K562 (cell line): ENCODE measurements at places on chromosomes 1 and 21. TPM values are rescaled to one million over a fixed set of nuclear protein-coding genes. Genes with fewer than 3 reads are reported as not detected.

DNA sequence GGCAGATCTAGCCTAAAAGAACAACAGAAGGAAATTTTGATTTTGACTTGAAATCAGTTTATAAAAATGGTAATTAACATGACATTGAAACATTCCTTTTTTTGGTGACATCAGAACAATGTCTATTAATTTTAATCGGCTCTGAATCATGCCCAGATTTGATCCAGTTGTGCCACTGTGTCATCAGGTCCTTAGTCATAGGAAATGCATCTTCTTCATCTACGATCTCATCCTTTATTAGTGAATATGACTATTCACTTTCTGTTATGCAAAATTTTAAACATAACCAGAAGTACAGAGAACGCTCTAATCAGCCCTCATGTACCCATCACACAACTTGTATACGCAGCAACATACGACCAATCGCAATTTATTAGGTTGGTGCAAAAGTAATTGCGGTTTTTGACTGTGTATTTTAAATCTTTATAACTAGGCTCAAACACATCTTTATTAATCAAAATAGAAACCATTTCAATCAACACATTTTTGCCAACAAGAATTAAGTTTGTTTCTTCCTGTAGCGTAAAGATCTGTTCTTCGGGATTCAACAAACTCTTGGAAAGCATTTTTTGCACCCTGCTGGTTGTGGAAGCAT is 40.3 kb upstream of the TLR5 start:
- no peaks in the 10 kb centered on the region; the same call in 1 of the 3 replicates for H3K27me3 ChIP-seq
- no peak overlapping the region for H3K27ac ChIP-seq
- no peaks in the 10 kb centered on the region for H3K36me3 ChIP-seq
- no peak overlapping the region for H3K4me3 ChIP-seq
- no peaks in the 10 kb centered on the region; the same call in 1 of the 2 replicates for H3K4me1 ChIP-seq

DNA sequence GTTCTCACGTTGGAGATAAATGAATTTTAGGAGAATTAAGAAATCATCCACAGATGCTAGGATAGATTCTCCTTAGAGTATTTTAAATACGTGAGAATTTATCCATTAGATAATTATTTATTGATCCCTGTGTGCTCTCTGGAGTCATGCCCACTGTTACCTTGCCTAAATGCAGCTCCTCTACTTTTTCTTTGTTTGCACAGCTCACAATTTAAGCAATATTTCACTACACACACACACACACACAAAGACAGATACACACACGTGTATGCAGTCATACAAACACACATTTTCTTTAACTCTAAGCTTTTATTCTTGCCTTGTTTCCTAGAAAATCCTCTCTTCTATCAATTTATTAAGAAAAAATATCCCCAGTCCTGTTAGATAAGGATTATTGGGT is 51.7 kb downstream of the GPR88 start:
- H3K4me3 ChIP-seq = no peak overlapping the region
- no peaks in the 10 kb centered on the region for H3K4me1 ChIP-seq
- no peak for DNase-seq
- H3K36me3 ChIP-seq = no peaks in the 10 kb centered on the region
- H3K27ac ChIP-seq = no peak overlapping the region

The OR6N1 gene
- not detected in 2 replicates for polyA plus RNA-seq

The THRAP3 gene
- polyA plus RNA-seq = 76.9 and 99.0 TPM in 2 replicates

The SLC25A34 gene
- 0.22 and 0.57 TPM in 2 replicates for polyA plus RNA-seq

The PIK3R3 gene
- 2.7 and 3.1 TPM in 2 replicates for polyA plus RNA-seq

GRCh38 chr1:62274496-62275485 is 44.4 kb downstream of the KANK4 start:
- no peaks in the 10 kb centered on the region for H3K36me3 ChIP-seq
- H3K4me1 ChIP-seq = no peaks in the 10 kb centered on the region
- no peak overlapping the region for H3K4me3 ChIP-seq
- no peak overlapping the region for H3K27ac ChIP-seq
- no peaks in the 10 kb centered on the region for H3K27me3 ChIP-seq

GRCh38 chr1:236734141-236734765 is 48.0 kb downstream of the ACTN2 start:
- H3K27ac ChIP-seq = no peak overlapping the region
- no peaks in the 10 kb centered on the region for H3K4me1 ChIP-seq
- no peak overlapping the region for H3K4me3 ChIP-seq
- H3K27me3 ChIP-seq = peaks cover 21% of the 10 kb centered on the region
- no peak for DNase-seq

GRCh38 chr1:114458237-114458777 is 52.7 kb downstream of the TRIM33 start:
- peaks cover 96% of the 10 kb centered on the region for H3K36me3 ChIP-seq
- H3K4me1 ChIP-seq = peaks cover 26% of the 10 kb centered on the region
- no peaks in the 10 kb centered on the region for H3K27me3 ChIP-seq
- H3K4me3 ChIP-seq = no peak overlapping the region
- H3K27ac ChIP-seq = peak overlapping the region; percentile 60; the same call in 2 of the 3 replicates
- DNase-seq = peak; percentile 60

The KCNA3 gene
- polyA plus RNA-seq = not detected in 2 replicates

DNA sequence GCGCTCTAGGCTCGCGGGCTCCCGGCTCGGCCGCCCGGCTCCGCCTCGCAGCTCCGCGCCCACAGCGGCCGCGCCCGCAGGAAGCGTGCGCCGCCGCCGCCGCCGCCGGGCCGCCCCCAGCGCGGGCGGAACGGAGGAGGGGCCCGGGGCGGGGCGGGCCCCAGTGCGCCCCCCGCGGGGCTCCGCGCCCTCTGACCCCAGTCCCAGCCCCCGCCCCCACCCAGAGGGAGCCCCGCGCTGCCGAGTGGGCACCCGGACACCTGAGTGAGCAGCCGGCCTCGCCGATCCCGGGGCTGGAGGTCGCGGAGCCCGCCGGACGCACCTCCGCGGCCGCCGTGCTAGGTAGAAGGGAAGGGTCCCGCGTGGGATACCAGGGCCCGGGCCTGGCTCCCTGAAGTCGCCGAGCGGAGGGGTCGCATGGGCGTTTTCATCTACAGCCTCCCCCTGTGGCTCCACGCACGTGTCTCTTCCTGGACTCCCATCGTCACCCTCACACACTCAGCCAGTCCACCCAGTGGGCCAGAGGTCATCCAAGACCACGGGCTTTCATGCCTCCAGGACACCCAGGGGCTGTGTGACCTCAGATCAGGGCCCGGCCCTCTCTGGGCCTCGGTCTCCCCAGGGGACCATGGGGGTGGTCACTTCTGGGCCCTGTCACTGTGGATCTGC is at the start of gene SDC3:
TSS of gene SDC3 (minus strand) at position 63 of the 669 bp plus-strand sequence. CDS start 172 bp downstream, outside the sequence.
- peak within 1 kb of the TSS; percentile 47 for H3K4me3 ChIP-seq
- H3K36me3 ChIP-seq = no peaks in the 10 kb centered on the region
- H3K27ac ChIP-seq = peak within 1 kb of the TSS; percentile 52
- H3K27me3 ChIP-seq = no peaks in the 10 kb centered on the region
- H3K4me1 ChIP-seq = peaks cover 24% of the 10 kb centered on the region
- DNase-seq = peak; percentile 66

- H3K4me1 ChIP-seq = peaks cover 26% of the 10 kb centered on the region
- H3K4me3 ChIP-seq = peak overlapping the region; percentile 84
- H3K27ac ChIP-seq = peak overlapping the region; percentile 53
Observed at GRCh38 chr1:20660847-20661206, 342 bp downstream of the DDOST start.

The TNFRSF25 gene
- not detected in 2 replicates for polyA plus RNA-seq

DNA sequence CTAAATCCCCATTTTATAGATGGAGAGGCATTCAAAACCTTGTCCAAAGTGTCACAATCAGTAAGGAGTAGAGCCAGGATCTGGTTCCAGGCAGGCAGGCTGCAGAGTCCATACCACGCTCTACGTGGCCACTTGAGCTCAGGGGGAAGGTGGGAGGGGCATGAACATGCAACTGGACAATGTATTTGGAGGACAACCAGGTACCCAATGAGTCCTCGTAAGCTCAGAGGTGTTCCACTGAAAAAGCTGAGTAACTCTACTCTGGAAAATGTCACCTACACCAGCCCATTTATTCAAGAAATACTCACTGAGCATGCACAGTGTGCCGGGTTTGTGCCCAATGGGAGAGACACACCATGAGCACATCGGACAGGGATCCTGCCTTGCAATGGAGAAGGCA is 11.2 kb upstream of the GUCA2B start:
- no peaks in the 10 kb centered on the region for H3K36me3 ChIP-seq
- no peak overlapping the region for H3K27ac ChIP-seq
- H3K4me1 ChIP-seq = peaks cover 4% of the 10 kb centered on the region; the same call in 1 of the 2 replicates
- H3K27me3 ChIP-seq = peaks cover 26% of the 10 kb centered on the region
- H3K4me3 ChIP-seq = no peak overlapping the region

The NBPF4 gene
- 5.9 and 7.1 TPM in 2 replicates for polyA plus RNA-seq

The CD52 gene
- polyA plus RNA-seq = 152 and 198 TPM in 2 replicates

- no peak overlapping the region for H3K4me3 ChIP-seq
- no peak overlapping the region for H3K27ac ChIP-seq
- H3K4me1 ChIP-seq = no peaks in the 10 kb centered on the region
- H3K36me3 ChIP-seq = no peaks in the 10 kb centered on the region
- H3K27me3 ChIP-seq = peaks cover 21% of the 10 kb centered on the region
Observed at GRCh38 chr1:153494976-153495535, 34.6 kb upstream of the S100A7 start.

GRCh38 chr1:82695443-82695842 is 894.7 kb downstream of the ADGRL2 start:
- no peak for DNase-seq
- H3K27ac ChIP-seq = no peak overlapping the region
- no peaks in the 10 kb centered on the region for H3K27me3 ChIP-seq
- H3K4me3 ChIP-seq = no peak overlapping the region
- no peaks in the 10 kb centered on the region for H3K4me1 ChIP-seq

- H3K36me3 ChIP-seq = no peaks in the 10 kb centered on the region
- H3K27ac ChIP-seq = no peak overlapping the region
- no peak for DNase-seq
- H3K27me3 ChIP-seq = peaks cover 2% of the 10 kb centered on the region; the same call in 1 of the 3 replicates
Observed at GRCh38 chr1:93829061-93829460, 49.9 kb downstream of the DNTTIP2 start.

The SPRR2B gene
- polyA plus RNA-seq = not detected in 2 replicates

DNA sequence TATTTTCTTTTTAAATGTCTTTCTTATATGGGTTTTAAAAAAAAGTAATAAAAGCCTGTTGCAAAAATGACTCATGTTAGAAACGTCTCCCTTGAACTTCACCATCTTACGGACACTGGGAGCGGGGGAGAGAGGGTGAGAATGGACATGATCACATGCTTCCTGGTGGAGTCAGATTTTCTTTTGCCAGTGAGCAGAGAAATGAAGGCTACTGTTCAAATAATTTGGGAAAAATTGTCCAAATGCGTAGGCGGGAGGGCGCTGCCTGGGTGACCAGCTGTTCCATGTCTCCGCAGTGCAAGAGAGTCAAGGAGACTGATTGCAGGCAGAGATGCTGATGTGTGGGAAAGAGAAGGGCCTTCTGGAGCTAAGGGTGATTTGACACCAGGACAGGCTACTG is 23.1 kb downstream of the EIF2D start:
- no peak overlapping the region for H3K27ac ChIP-seq
- no peaks in the 10 kb centered on the region; the same call in 1 of the 2 replicates for H3K4me1 ChIP-seq
- H3K36me3 ChIP-seq = peaks cover 97% of the 10 kb centered on the region
- no peak overlapping the region for H3K4me3 ChIP-seq

GRCh38 chr1:43763497-43763973 is 56.2 kb downstream of the ST3GAL3 start:
- DNase-seq = peak; percentile 58
- no peaks in the 10 kb centered on the region for H3K36me3 ChIP-seq
- no peak overlapping the region for H3K4me3 ChIP-seq
- no peaks in the 10 kb centered on the region for H3K27me3 ChIP-seq

DNA sequence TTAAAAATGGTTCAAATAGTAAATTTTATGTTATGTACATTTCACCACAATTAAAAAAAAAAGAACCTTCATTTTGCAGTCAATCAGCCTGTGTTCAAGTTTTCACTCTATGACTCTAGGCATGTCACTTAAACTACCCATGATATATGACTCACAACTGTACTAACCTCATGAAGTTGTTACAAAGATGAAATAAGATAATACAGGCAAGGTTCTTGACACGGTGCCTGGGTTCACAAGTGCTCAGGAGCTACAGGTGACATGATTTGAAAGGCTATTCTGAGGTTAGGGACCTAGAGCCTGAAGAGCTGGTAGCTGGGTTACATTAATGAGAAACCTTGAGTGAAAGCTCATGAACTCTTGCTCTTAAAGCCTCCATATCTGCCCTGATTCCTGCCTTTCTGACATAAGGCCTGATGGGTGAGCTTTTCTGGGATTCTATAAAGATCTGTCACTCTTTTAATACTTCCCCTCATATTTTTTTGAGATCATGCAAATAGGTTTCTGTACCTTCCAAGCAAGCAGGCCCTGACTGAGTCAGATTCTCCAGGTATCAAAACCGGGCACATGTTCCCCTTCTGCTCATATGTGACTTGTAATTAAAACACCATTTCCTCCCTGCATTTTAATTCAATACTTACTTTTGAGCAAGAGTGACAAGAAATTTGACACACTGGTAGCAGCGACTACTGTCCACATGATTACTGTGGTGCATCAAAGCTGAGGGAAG is 34.0 kb downstream of the PCSK9 start:
- H3K4me1 ChIP-seq = no peaks in the 10 kb centered on the region
- DNase-seq = no peak
- peaks cover 94% of the 10 kb centered on the region for H3K36me3 ChIP-seq
- H3K27me3 ChIP-seq = no peaks in the 10 kb centered on the region
- no peak overlapping the region for H3K4me3 ChIP-seq

GRCh38 chr1:109927911-109928321 is 17.3 kb downstream of the CSF1 start:
- no peak overlapping the region for H3K27ac ChIP-seq
- H3K36me3 ChIP-seq = peaks cover 49% of the 10 kb centered on the region; the same call in 2 of the 3 replicates
- DNase-seq = no peak
- H3K4me3 ChIP-seq = no peak overlapping the region
- H3K27me3 ChIP-seq = no peaks in the 10 kb centered on the region

DNA sequence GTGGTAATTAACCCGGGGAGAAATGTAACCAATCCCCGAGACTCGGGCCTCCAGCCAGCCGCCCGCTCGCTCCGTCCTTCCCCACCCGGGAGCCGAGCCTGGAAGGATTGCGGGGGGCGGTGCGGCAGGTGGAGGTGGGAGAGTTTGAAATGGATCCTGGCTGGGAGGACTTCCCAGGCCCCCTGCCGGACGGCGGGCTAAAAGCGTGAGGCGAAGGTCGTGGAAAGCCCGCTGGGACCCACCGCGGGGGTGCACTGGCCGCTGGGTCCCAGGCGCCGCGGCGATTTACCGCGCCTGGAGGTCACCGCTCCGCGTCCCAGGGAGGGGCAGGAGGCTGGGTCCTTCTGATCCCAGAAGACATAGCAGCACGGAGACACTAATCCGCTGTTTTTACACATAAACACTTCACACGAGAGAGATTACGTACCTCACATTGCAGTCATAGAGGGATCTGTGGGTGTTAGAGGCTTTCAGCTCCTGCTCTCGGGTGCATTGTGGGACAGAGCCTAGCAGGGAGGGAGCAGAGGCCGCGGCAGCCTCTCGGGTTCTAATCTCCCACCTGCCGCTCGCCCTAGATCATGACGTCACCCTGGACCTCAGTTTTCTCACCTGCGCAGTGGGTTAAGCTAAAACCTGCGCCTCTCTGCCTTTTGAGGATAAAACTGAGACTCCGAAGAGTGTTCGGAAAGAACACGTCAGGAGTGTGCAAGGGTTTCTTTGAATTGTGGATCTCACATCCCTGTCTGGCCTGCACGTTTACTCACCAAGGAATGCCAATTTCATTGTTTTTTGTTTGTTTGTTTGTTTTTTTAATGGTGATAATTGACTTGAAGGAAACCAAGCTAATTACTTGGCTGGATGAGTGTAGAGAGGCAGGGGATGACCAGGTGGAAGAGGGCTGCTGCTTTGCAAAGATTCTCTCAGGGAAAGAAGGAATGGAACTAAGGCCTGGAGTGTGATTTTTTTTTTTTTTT is 17.1 kb upstream of the TMEM9 start:
- peak; percentile 75 for DNase-seq
- peaks cover 2% of the 10 kb centered on the region; the same call in 1 of the 3 replicates for H3K27me3 ChIP-seq

The MX1 gene
- polyA plus RNA-seq = 0.34 TPM in 1 of 2 replicates, not detected in the other

- H3K27ac ChIP-seq = no peak overlapping the region
- no peaks in the 10 kb centered on the region for H3K27me3 ChIP-seq
- no peaks in the 10 kb centered on the region for H3K4me1 ChIP-seq
- H3K36me3 ChIP-seq = no peaks in the 10 kb centered on the region
- no peak overlapping the region for H3K4me3 ChIP-seq
- no peak for DNase-seq
Observed at GRCh38 chr1:239706245-239706892, 320.0 kb downstream of the CHRM3 start.
